Left lobe of liver (tissue), 2 donors: ENCODE measurements at places on chromosomes 1 and 21. TPM values are rescaled to one million over a fixed set of nuclear protein-coding genes. Genes with fewer than 3 reads are reported as not detected.
A peak's percentile ranks its signal among the peaks of the same experiment; 100 is the strongest.

- peak; percentile 49 for DNase-seq
These were observed 21.2 kb downstream of the OVGP1 start for GRCh38 chr1:111406321-111406768.

- no peak for DNase-seq
These were observed 13.7 kb downstream of the ADARB1 start for GRCh38 chr21:45088116-45088515.

- no peak for DNase-seq
These were observed 81.3 kb downstream of the UROD start for GRCh38 chr1:45093334-45093733.

GRCh38 chr1:169682071-169682470 is 29.3 kb downstream of the SELL start:
- no peak for DNase-seq

GRCh38 chr1:162554258-162554657 is 7.3 kb upstream of the UAP1 start:
- DNase-seq = no peak

- no peak for DNase-seq
These were observed 3.3 kb downstream of the RSRP1 start for GRCh38 chr1:25243907-25244306.

GRCh38 chr1:98322086-98322485 is 339.4 kb upstream of the SNX7 start:
- DNase-seq = no peak

DNA sequence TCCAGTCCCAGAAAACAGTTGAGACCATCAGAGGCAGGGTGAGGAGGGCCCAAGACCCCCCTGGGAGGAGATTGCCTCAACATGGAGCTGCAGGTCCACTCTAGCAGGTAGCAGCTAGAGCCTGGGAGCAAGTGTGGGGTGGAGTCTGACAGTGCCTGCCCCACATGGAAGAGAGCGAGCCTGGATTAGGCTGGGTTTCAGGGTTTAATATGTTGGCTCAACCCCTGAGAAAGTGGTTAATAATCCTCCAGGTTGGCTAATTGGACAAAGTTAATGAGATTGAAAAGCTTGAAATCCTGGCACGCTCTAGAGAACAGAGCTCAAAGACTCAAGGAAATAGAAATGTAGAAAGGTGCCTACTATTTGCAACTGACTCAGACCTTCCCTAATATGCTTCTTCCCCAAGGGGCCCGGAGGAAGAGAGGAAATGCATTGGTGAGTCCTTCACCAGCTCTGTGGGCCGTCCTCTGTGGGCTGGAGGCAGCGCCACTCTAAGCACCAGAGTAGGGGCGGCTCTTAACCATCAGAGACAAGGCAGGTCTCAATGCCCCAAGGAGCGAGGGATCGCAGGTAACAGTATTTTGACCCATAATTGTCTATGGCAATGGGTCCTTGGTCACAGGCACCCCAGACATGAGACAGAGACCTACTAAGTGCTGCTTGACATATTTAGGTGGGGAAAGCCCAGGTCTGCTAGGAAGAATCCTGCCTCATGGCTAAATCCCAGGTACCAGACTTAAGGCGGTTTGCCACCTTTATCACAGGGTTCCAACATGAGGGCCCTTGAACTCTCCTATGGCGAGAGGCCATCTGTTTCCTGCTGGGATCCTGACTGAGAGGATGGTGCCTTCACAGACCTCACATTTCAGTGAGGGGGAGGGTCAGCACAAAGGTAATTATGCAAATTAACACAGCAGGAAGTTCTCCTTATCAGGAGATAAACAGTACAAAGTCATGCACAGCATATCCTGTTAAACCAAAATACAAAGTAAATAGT is 33.8 kb downstream of the RSPH1 start:
- peak; percentile 79 for DNase-seq

- peak; percentile 63 for DNase-seq
These were observed 68.3 kb upstream of the TARDBP start for GRCh38 chr1:10943991-10944730.

DNA sequence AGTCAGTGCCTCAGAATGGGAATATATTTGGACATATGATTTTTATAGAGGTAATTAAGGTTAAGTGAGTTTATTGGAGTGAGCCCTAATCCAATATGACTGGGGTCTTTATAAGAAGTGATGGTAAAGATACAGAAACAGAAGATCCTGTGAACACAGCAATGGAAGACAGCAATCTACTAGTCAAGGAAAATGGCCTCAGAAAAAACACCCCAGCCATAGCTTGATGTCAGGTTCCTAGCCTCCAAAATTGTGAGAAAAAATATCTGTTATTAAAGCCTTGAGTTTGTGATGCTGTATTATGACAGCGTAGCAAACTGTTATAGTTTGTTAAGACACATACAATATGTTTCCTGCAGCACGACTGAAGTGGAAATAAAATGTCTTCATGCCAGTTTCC is 72.2 kb downstream of the JMJD4 start:
- no peak for DNase-seq

DNA sequence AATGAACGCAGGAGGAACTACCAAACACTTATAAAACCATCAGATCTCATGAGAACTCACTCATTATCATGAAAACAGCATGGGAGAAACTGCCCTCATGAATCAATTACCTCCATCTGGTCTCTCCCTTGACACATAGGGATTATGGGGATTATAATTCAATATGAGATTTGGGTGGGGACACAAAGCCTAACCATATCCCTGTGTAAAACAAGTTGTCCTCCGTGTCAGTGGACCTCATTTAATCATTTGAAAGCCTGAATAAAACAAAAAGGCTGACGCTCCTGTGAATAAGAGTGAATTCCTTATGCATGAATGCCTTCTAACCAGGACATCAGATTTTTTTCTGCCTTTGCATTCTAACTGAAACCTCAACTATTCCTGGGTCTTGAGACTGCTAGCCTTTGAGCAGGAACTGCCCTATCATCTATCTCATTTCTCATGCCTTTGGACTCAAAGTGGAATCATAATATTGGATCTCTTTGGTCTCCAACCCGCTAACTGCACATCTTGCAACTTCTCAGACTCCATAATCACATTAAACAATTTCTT is 648.8 kb downstream of the ADGRL2 start:
- no peak for DNase-seq

GRCh38 chr21:38915546-38915945 is 109.8 kb downstream of the ETS2 start:
- no peak for DNase-seq

DNA sequence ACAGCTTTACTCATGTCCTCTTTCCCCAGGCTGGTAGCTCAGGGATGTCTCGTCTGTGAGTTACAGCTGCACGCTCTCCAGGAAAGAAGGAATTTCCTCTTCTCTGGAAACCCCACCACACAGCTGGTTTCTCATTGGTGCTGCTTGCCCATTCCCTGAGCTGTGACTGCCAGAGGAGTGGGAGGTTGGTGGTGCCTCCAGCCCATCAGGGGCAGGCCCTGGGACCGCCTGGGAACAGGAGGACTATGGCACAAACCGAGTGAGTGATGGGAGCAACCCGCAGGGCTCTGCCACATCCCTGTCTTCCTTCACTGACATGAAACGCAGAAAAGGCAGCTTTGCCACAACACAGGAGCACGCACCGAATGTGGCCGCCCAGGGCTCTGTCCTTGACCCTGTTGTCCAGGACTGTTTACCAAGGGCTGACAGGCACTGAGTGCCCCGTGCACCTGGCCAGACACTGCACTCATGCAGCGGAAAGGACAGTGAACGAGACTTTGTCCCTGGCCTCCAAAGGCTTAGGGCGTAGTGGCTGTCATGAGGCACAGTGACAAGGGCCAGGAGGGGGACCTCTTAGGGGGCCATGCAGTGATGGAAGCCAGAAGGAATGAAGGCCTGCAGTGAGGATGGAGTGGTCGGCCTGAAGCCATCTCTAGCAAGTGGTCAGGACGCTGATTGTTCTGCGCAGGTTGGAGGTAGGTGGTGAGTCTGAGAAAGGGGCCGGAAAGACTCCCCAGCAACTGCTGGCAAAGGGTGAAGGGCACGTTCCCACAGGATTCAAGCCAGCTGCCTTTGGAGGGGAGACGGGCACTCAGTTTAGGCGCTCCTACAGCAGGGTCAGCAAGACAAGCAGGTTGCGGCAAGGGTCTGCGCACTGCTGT is 1.7 kb upstream of the CCNL2 start:
- DNase-seq = peak; percentile 93

- DNase-seq = no peak
These were observed 37.2 kb downstream of the LRRC8C start for GRCh38 chr1:89670163-89670562.

GRCh38 chr1:84269306-84269705 is 32.2 kb upstream of the SAMD13 start:
- no peak for DNase-seq

GRCh38 chr1:235113183-235113917 is 15.3 kb downstream of the TOMM20 start:
- DNase-seq = no peak

DNA sequence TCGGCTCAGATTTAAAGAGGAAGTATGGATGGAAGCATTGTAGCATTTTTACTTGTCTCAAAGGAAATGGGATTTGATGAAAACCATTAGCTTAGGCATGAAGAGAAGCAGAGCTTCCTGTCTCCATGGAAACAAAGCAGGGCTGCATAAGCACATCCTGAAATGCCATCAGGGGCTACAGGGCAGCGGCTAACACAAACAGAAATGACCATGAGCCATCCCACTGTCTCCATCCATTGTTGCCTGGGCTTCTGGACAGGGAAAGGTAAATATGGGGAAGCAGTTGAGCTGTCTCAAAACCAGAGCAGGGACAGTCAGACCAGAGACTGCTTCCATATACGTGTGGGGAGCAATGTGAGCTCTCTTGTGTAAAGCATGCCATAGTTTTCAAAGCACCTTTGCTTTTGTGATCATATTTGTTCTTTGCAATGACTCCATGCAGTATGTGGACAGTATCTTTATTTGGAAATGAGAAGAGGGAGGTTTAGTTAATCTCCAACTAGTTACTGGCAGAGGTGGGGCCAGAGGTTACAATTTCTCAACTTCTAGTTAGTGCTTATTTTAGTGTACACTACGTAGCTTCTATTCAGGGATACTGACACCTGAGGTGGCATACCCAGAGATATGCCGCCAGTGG is 176.1 kb downstream of the CACNA1E start:
- peak; percentile 57 for DNase-seq

- no peak for DNase-seq
These were observed 9.8 kb upstream of the TCEA3 start for GRCh38 chr1:23434260-23434775.

GRCh38 chr1:190196020-190196419 is 281.6 kb downstream of the BRINP3 start:
- no peak for DNase-seq

DNA sequence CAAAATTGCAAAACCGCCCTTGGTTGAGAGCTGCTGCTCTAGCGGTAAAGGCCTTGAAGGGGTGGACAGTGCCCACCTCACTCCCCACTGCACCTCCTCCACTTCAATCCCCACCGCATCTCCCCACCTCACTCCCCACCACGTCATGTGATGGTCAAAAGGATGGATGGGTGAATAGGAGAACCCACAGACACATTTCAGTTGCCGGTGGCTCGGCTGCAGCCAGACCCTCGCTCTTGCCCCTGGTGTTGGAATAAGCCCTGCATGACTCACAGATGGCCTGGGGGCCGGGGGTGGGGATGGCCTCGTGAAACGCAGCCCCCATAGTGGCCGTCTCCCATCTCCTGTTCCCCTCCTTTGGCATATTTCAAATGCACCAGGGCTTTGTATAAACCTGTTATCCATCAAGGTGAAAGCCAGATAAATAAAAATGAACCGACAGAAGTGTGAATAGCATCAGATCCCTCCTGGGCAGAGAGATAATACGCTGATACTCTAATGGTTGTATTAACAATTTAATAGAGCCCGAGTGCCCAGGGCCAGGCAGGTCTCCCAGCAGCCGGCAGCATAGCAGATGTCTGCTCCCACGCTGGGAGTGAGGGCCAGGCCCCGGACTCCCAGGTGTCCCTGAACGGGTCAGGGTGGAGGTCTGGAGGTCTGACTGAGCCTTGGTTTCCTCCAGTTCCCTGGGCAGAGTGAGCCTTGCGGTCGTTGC is 300.3 kb downstream of the NPHP4 start:
- DNase-seq = no peak

DNA sequence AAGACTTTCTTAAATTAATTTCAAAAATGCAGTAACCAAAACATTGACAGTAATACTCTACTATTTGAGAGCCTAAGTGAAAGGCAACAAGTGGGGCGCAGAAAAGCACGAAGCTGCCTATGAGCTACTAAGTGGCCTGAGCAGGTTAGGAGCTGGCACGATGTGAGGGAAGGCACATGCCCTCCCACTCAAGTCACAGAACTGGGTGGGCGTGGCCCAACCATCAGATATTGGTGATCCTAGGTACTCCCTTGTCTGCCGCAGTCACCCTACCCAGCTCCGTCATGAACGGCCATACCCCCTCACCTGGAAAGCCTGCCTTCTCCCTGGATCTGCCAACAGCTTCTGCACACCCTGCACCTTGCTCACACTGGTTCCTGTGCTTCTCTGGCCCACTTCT is 40.8 kb downstream of the SSBP3 start:
- no peak for DNase-seq

- peak; percentile 49 for DNase-seq
These were observed 102.6 kb downstream of the GALNT2 start for GRCh38 chr1:230169454-230170152.

DNA sequence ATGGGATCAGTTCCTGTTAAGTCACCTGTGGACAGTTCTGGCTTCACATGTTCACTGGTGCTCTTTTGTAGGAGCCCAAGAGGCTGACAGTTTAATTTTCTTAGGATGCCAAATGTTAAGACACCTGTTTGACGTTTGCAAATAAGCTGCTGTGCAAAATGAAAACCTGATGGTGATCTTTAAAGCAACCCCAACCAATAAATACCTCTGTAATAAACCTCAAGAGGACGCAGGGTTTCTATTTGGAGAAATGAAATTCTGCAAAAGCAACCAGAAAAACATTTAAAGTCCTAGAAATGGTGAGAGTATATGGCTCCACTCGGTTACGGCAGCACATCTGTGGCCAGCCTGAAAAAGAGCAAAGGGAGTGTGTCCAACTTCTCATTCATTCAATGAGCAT is 5.7 kb upstream of the RHEX start:
- no peak for DNase-seq

DNA sequence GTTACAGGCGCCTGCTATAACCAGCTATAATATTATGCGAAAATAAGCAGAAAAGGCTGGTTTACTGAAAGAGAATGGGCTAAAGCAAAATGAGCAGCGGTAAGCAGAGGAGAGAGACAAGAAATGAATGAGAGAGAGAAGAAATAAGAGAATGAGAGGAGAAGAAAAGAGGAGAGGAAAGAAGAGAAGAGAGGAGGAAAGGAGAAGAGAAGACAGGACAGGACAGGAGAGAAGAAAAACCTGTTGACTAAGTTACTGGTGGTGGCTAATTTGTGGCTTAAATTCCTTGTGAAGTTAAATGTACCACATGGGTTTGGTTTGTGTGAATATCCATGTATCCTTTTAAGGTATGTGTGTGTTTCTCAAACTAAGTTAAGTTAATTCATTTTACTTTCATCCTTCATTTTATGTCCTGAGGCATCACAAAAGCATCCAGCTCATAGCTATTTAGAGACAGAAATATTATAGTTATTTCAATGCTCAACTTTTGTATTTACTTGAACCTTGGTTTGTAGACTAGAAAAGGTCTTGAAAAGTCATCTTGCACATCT is 3.1 kb upstream of the DDR2 start:
- DNase-seq = no peak

The TCHHL1 gene
- total RNA-seq = not detected

The RSBN1 gene
- 5.7 TPM for total RNA-seq

The ITGB2 gene
- 13.6 TPM for total RNA-seq

The NBPF10 gene
- 1.4 TPM for total RNA-seq

The UTS2 gene
- total RNA-seq = not detected

The DFFB gene
- total RNA-seq = 3.1 TPM
